ENCODE measurements at places on chromosomes 3 and 15. TPM values are rescaled to one million over a fixed set of nuclear protein-coding genes. Genes with fewer than 3 reads are reported as not detected.

RLBP1 gene
- total RNA-seq, result not detected

GPR160 gene
- total RNA-seq, result 17.7 TPM

GLDN gene
- not detected for total RNA-seq

CCRL2 gene
- 2.3 TPM for total RNA-seq

ENTPD3 gene
- not detected for total RNA-seq

CATSPER2 gene
- 17.2 TPM for total RNA-seq

POLR2M gene
- 67.4 TPM for total RNA-seq

TTC21A gene
- total RNA-seq, result 106 TPM

CPN2 gene
- not detected for total RNA-seq

TGM4 gene
- not detected for total RNA-seq

TMEM212 gene
- not detected for total RNA-seq

ERC2 gene
- not detected for total RNA-seq

SLC27A2 gene
- total RNA-seq, result 0.49 TPM

Measured in B cell (primary cell).